Motor neuron (in vitro differentiated cells): ENCODE measurements at places on chromosomes 3 and 15.

GRCh38 chr15:92579931-92580470 is 75.6 kb downstream of the FAM174B start:
- no peak for ATAC-seq

- no peak for ATAC-seq
These were observed 5.9 kb upstream of the TBC1D21 start for GRCh38 chr15:73867426-73867825.

DNA sequence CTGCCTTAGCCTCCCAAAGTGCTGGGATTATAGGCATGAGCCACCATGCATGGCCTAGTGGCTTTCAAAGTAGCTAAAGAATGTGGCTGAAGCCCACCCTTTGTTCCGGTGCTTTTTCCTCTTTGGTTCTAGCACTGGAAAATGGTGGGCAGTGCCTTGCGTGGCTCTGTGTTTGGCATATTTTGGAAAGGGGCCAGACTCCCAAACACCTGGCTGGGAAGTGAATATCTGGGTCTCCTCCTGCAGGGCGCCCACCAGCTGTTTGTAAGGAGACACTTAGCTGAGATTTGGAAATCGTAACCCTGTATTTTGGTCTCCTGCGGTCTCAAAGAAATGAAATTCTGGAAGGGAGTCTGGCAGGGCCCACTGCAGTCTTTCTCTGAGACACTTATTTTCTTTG is 336.4 kb downstream of the IL20RB start:
- ATAC-seq, result no peak

DNA sequence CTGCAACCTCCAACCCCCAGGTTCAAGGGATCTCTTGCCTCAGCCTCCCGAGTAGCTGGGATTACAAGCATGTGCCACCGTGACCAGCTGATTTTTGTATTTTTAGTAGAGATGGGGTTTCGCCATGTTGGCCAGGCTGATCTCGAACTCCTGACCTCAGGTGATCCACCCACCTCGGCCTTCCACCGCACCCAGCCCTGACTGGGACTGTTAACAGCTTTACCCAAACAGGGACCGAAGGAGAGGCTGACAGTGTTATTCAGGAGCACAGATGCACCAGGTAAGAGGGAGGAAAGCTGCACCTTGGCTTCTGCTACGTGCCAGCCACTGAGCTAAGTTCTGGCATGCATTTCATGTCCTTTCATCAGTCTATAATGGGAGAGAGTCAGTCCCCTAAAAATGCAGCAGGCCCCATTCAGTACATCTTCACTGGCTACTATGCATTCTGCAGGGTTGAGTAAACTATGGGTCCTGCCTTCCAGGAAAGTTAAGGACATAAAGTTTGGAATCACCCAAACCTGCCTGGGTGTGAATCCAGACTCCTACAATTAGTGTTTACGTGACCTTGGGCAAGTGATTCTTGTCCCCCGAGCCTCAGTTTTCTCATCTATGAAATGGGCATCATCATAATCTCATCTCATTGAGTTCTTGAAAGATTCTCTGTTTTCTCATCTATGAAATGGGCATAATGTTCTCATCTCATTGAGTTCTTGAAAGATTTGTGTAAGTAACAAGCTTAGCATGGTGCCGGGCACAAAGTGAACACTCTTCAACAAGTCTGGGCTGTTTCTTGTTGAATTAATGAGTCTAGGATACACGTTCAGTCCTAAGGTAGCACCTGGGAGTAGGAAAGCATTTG is 82.2 kb downstream of the CPN2 start:
- ATAC-seq, result no peak

DNA sequence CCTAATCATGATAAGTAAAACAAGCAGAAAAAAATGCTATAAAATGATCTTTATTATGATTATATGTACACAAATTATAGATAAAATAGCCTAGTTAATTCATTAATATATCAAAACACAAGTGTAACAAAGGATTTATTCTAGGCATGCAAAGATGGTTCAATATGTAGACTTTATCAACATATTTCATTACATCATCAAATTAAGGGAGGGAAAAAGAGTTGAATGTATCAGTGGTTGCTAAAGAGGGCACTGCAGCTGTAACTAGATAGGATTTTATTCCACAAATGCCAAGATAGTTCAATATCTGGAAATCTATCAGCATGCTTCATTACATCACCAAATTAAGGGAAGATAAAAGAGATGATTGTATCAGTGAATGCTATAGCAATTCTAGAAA is 248.3 kb downstream of the LPP start:
- no peak for ATAC-seq

DNA sequence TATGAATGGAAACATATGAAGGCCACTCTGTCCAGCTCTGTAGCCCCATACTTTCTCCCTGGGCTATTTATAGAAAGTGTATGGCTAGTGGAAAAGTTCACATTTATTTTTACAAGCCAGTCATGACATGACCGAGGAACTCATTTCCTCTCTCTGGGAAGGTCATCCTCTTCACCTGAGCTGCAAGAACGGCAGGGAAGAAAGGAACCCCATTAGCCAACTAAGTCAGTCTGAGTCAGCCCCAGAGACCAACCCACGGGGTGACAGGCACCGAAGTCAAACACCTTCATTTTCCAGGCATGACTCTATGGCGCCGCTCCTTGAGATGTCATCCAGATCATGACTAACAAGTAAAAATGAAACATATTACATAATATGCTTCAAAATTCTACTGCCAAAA is 4.8 kb downstream of the PAQR9 start:
- ATAC-seq, result peak; percentile 25

GRCh38 chr15:63250312-63250965 is 27.0 kb upstream of the APH1B start:
- ATAC-seq, result no peak

- ATAC-seq, result no peak
These were observed 1030.0 kb downstream of the TBL1XR1 start for GRCh38 chr3:176167272-176167671.

GRCh38 chr15:50726315-50726714 is 39.2 kb downstream of the SPPL2A start:
- no peak for ATAC-seq

GRCh38 chr3:27360113-27361078 is 8.8 kb downstream of the NEK10 start:
- ATAC-seq, result no peak

DNA sequence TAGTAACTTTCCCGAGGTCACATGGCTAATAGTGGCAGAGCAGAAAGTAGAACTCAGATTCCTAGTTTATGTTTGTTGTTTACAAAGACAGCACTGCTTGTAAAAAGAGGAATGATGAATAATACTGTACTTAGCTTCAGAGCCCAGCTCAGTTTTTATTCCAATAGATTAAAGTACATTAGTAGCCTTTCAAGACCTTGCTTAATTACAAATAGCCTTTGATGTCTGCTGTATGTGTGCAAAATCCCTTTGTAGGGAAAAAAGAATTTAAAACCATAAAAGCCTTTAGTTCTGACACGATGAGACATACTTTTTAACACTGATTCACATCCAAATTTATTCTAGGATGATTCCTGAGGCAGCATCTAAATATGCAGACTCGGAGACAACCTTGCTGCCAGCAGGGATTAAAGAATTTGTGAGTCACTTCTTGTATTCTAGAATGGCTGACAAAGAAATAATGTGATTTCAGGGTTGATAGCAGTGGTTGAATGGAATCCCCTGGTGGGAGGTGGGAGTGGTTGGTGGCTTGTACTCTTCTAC is 324.2 kb upstream of the TGFBR2 start:
- ATAC-seq, result peak; percentile 83
